Stimulated activated CD4-positive, alpha-beta T cell treated with anti-CD3 and anti-CD28 coated beads, Interleukin-1b, Interleukin-23, amount 100 ng/mL, for 1 hour (primary cell): ENCODE measurements at places on chromosomes 4 and X.

- DNase-seq: no peak
Measured at GRCh38 chrX:154376774-154377173, 2.3 kb upstream of the EMD start.

DNA sequence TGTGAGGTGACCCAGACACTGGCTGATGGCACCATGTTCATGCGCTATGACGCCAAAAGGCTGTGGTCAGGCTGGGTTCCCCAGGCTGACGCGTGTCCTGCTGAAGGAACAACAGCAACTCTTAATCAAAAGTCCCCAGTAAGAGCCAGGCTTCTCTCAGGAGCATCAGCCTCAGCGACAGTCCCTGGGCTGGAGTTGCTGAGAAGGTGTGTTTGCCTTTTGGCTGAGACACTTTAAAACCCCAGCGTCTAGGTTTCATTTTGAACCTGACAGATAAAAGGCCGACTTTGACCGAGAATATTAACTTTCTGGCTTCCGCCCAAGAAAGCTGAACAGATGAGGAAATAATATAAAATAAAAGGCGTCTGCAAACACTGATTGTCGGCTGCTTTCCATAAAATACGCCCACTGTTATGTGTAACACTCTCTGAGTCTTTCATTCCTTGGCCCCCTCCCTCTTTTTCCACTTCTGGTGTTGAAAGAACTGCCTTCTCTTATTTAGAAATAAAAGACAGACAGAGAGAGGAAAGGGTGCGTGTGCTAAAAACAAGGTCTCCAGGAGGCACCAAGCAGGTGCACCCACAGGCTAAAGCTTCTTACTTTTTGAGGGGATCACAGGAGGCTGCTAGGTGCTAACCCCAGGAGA is 373.6 kb downstream of the MID1IP1 start:
- DNase-seq: no peak

- DNase-seq: no peak
Measured at GRCh38 chrX:9948406-9948805, 18.8 kb upstream of the CLDN34 start.

DNA sequence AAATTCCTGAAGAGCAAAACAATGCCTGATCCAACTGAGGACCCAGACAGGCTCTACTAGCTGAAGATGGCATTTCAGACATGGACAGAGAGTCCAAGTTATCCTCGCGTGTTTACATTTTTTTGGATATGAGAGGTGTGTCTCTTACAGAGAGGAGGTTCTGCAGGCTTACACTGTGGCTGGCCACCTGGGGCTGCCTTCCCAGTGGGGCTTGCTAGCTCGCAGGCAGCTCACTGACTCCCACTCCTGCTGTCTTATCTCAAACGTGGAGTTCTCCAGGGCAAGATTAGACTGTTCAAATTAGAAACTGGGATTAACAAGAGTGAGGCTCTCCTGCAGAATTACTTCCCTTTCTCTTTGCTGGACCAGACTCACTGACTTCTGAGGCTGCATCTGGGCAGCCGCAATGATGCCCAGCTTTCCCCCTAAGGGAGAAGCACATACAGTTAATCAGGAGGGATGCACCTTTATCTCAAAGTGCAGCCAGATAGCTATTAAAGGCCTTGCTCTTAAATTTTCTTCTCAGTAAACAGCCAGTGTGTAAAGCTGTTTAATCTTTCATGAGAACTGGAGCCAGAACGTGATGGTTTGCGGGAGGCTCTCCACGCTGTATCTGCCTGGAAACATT is 123.0 kb downstream of the ENPP6 start:
- DNase-seq: no peak

GRCh38 chrX:24506082-24506481 is 41.0 kb downstream of the PDK3 start:
- no peak for DNase-seq

GRCh38 chr4:77263247-77263646 is 106.2 kb downstream of the CCNG2 start:
- no peak for DNase-seq

DNA sequence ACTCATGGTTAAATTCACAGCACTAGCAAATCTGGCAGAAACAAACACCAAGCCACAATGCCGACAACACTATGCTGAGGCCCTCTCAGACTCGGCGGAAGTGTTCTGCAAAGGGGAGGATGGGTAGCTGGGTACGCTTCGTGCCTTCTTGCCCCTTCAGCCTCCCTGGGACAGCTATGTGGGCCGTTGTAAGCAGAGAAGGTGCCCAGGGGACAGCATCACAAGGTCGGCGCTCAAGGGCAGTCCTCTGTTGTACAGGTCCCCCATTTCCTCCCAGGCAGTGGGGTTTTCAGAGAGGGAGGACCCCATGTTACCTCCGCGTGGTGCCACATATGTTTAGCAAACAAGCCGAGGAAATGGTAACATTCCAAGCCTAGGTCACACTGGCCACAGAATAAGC is 173.6 kb downstream of the AFAP1 start:
- no peak for DNase-seq
